ENCODE measurements at places on chromosomes 5 and 9.

DNA sequence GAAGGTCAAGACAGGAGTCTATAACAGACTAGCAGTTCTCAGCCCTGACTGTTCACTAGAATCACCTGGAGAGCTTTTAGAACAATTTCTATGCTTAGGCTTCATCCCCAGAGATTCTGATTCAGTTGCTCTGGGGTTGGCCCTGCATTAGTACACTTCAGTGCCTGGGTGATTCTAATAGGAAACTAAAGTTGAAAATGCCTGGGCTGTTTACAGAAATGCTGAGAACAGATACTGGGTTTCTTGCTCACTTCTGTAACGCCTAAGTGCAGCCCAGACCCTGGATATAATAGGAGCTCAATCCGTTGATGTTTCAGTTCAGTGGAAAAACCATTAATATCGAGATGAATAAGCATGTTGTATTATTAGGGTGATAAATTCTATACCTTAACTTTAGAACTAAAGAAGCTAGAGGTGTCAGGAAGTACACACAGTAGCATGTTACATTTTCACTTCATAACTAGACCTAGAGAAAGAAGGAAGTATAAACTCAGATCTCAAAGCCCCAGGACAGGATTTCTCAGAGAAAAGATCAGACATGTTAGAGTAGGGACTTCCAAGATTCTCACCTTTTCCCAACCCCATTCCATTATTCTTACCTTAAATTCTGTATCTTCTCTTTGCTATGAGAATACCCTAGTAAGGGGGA is 20.4 kb downstream of the HAVCR2 start:
- no peak for ATAC-seq

- peak; percentile 37 for ATAC-seq
Observed at GRCh38 chr5:133460172-133460758, 152.1 kb downstream of the FSTL4 start.

DNA sequence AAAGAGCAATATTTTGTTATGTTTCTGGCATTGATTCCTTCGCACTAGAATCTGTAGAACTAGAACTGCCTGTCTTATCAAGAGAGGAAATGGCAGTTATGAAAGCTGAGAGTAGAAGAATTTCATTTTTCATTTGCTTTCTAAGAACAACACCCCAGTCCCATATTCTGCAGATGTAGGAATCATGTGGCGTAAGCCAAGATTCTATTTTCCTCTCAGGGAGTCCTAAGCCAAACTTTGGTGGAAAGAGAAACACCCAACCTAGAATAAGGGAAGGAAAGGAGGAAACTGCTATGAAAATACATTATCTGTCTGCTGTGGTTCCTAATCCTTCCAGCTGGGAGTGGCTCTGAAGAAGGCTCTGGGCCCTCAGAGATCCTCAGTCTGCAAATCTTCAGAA is 1176.9 kb upstream of the C9orf72 start:
- ATAC-seq: no peak

- ATAC-seq: no peak
Observed at GRCh38 chr9:70945301-70945700, 176.1 kb downstream of the TRPM3 start.

GRCh38 chr5:125583321-125584139 is 837.1 kb upstream of the ZNF608 start:
- ATAC-seq: no peak

GRCh38 chr5:1300581-1301083 is 5.8 kb upstream of the TERT start:
- ATAC-seq: no peak

GRCh38 chr9:120868339-120868675 is 8.7 kb downstream of the PHF19 start:
- ATAC-seq: no peak

DNA sequence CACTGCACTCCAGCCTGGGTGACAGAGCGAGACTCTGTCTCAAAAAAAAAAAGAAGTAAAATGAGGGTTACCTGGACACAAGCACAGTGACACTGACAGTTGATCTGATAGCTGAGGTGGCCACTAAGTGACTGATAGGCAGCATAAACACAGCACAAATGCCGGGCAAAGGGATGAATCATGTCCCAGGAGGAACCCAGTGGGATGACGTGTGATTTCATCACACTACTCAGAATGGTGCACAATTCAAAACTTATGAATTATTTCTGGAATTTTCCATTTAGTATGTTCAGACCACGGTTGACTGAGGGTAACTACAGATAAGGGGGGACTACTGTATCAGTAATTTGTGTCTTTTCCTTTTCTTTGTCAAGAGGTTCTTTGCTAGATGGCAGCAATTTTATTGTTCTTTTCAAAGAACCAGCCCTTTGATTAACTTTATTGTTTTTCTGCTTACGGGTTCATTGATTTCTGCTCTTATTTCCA is 34.3 kb upstream of the RNF130 start:
- no peak for ATAC-seq

GRCh38 chr9:76321195-76321828 is 72.9 kb downstream of the RFK start:
- peak; percentile 77 for ATAC-seq

- ATAC-seq: no peak
Observed at GRCh38 chr5:137347865-137348264, 151.3 kb downstream of the SPOCK1 start.

GRCh38 chr5:56817263-56818014 is 2.1 kb downstream of the MAP3K1 start:
- no peak for ATAC-seq
